Neural progenitor cell (in vitro differentiated cells): ENCODE measurements at places on chromosomes 12 and 14. TPM values are rescaled to one million over a fixed set of nuclear protein-coding genes. Genes with fewer than 3 reads are reported as not detected.

Gene GPR65
- not detected in 2 replicates for total RNA-seq

Gene PZP
- total RNA-seq: not detected in 2 replicates

Gene TPH2
- total RNA-seq: 0.12 TPM in 1 of 2 replicates, not detected in the other

Gene KRT74
- not detected in 2 replicates for total RNA-seq

Gene HOXC6
- not detected in 2 replicates for total RNA-seq

Gene ATL1
- 7.3 and 11.8 TPM in 2 replicates for total RNA-seq

Gene RDH12
- 1.3 and 1.5 TPM in 2 replicates for total RNA-seq

- H3K36me3 ChIP-seq: no peaks in the 10 kb centered on the region
- H3K4me3 ChIP-seq: no peak overlapping the region
- no peak overlapping the region for H3K27ac ChIP-seq
- H3K27me3 ChIP-seq: no peaks in the 10 kb centered on the region
These were observed 11.4 kb upstream of the BDKRB2 start for GRCh38 chr14:96192975-96193805.

- H3K4me3 ChIP-seq: peak overlapping the region; percentile 17
- DNase-seq: no peak
- no peaks in the 10 kb centered on the region for H3K27me3 ChIP-seq
- no peaks in the 10 kb centered on the region for H3K36me3 ChIP-seq
- H3K4me1 ChIP-seq: peaks cover 22% of the 10 kb centered on the region
- H3K27ac ChIP-seq: peak overlapping the region; percentile 79
These were observed 138.0 kb upstream of the CPNE8 start for GRCh38 chr12:39043424-39043822.

- peaks cover 93% of the 10 kb centered on the region for H3K27me3 ChIP-seq
- DNase-seq: no peak
- H3K4me1 ChIP-seq: peaks cover 6% of the 10 kb centered on the region
- H3K4me3 ChIP-seq: no peak overlapping the region
- no peaks in the 10 kb centered on the region for H3K36me3 ChIP-seq
These were observed 12.6 kb downstream of the SLC6A12 start for GRCh38 chr12:201361-201760.

- peaks cover 15% of the 10 kb centered on the region for H3K4me1 ChIP-seq
- no peak overlapping the region for H3K27ac ChIP-seq
- no peak overlapping the region for H3K4me3 ChIP-seq
- no peaks in the 10 kb centered on the region for H3K36me3 ChIP-seq
These were observed 4.2 kb downstream of the PNMA1 start for GRCh38 chr14:73709904-73710469.

- H3K4me1 ChIP-seq: no peaks in the 10 kb centered on the region
- no peaks in the 10 kb centered on the region for H3K27me3 ChIP-seq
- no peak for DNase-seq
- no peak overlapping the region for H3K4me3 ChIP-seq
- no peak overlapping the region for H3K27ac ChIP-seq
- no peaks in the 10 kb centered on the region for H3K36me3 ChIP-seq
These were observed 21.3 kb downstream of the HCAR2 start for GRCh38 chr12:122681814-122682213.

- H3K36me3 ChIP-seq: no peaks in the 10 kb centered on the region
- no peak overlapping the region for H3K4me3 ChIP-seq
- no peaks in the 10 kb centered on the region for H3K27me3 ChIP-seq
- no peaks in the 10 kb centered on the region for H3K4me1 ChIP-seq
- DNase-seq: no peak
These were observed 109.0 kb downstream of the STAB2 start for GRCh38 chr12:103696101-103696500.

GRCh38 chr12:123351349-123351748, 13.3 kb downstream of the SBNO1 start:
- no peak overlapping the region for H3K27ac ChIP-seq
- H3K36me3 ChIP-seq: peaks cover 7% of the 10 kb centered on the region
- H3K4me3 ChIP-seq: no peak overlapping the region
- no peak for DNase-seq

- no peak overlapping the region for H3K27ac ChIP-seq
- H3K27me3 ChIP-seq: no peaks in the 10 kb centered on the region
- no peaks in the 10 kb centered on the region for H3K4me1 ChIP-seq
- no peak for DNase-seq
These were observed 10.6 kb downstream of the TMED10 start for GRCh38 chr14:75165586-75166391.
